ENCODE measurements at places on chromosomes 3 and 15. TPM values are rescaled to one million over a fixed set of nuclear protein-coding genes. Genes with fewer than 3 reads are reported as not detected.

DNA sequence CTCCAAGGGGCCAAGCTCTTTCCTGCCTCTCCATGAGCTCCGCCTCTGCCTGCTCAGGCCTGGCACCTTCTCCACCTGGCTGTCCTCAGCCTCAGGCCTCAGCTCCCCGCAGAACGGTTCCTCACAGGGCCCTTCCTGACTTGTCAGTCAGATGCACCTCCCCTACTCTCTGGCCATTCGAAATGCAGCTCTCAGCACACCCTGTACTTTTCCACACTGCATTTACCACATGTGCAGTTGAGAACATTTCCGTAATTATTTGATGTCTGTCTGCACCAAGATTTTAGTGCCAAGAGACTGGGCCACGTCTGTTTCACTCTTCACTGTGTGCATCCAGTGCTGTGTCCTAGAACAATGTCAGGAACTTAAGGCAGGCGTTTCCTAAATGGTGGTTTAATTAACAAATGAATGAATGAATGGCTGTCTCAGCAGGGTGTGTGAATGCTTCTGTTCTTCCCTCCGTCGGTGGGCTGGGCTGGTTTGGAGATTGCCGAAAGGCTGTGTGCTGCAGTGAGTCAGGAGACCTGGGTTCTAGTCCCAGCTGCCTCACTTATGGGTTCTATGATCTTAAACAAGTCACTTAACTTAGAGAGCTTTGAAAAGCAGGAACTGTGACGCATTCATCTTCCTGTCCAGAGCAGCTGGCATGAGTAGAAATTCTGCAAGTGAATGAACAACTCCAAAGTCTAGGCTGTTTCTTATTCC is 5.4 kb downstream of the MUC4 start:
- DNase-seq, result no peak

DNA sequence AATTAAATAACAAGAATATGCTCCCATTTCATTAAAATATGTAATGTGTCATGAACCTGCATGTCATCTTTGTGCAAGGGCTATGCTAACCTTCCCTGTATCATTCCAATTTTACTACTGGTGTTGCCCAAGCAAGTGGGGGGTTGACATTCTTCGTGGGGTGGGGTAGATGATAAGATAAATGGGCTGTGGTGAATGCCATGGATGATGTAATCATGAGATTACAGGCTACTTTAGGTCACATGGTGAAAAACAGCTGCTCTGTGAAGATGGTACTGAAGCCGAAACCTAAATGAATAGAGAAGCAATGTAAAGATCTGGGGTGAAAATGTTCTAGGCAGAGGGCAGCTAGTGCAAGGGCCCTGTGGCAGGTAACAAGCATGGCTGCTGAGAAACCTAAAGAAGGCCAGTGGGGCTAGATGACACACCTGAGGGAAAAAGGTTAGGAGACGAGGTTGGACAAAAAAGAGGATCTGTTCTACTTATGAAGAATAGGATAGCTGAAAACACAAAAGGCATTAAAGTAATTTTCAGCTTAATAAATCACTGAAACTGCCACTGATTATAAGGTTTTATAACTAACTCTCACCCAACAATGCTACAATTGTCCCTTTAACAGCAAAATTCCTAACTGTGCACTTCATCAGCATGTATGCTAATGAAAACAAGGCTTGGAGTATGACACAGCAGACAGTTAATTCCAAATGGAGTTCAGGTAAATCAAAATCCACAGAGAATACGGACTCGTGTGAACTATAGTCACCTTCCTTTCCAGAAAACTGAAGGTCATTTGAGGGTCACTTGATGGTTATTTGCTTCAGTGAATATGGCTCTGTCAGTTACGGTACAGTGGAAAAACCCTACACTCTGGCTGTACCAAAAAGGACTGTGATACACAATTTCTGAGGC is 35.0 kb downstream of the MTMR10 start:
- DNase-seq, result no peak

DNA sequence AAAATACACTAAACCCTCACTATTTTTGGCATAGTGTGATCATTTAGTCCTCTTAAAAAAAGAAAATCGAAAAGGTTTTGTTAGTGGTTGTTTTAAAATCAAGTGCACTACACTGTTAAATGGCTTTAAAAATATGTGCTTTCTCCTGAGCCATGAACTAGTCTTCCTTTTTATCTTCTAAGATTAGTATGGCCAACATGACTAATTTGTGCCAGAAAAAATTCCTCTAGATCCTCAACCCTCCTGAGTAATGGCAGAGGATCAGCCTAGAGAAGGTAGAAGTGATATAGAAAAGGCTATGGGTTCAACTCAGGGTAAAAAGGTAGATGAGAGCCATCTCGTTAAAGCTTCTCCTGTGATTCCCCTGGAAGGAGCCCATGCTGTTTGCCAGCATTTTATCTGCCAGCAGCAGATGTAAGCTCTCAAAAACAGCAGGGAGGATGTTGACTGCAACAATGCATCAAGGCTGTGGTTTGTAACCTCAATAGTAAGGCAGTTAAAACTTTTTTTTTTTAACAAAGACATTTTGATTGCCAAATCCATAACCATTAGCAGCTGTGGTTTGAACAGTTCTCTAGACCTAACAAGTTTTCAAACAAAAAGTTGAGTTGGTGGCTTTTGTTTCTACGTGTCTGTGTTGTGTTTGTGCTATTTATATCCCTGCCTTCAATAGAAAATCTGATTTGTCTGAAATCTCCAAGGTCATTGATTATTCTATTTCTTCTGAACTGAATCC is 30.2 kb upstream of the ZNF609 start:
- peak; percentile 91 for DNase-seq

DNA sequence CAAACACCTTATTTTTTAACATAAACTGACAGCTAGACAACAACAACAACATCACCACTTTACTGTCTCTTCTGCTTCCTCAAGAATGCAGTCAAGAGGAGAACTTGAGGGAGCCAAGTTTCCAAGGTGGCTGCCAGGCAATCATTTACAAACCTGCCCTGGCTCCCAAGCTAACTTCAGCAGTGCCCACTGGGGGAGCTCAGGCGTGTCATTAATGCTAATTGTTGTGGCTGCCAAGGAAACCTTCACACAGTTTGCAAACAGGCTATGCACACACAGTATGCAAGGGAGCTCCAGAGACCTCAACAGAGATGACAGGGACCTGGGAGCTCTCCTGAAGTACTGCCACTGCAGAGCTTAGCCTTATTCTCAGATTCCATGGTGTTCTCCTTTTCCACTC is 2.1 kb downstream of the DZIP1L start:
- no peak for DNase-seq

DNA sequence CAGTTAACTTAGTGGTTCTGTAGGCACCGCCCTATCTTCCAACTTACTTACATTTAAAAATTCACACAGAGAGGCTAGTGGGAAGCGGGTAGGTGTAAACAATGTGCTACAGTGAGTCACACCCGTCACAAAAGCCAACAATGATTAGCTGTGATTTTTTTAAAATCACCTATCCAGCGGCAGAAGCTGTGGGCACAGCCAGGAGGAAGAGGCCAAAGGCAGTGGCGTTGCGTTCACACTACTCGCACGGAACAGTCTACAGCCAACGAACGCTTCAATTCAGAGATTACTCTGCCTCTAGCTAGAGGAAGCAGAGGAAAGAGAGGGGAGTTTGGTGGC is 2.5 kb upstream of the NLGN1 start:
- no peak for DNase-seq

DNA sequence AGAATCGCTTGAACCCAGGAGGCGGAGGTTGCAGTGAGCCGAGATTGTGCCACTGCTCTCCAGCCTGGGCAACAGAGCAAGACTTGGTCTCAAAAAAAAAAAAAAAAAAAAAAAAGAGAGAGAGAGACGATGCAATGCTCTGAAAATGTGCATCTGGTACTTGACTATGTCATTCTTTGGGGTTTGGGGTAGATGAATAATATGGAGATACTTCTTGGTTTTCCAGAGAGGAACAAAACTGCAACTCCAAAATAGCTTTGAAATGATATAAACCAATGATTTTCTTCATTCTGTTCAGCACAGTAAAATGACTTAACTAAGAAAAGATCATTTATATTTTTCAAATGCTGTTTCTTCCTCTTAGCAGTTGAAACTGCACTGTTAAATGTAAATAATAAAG is 158.9 kb downstream of the ISL2 start:
- DNase-seq, result no peak

- DNase-seq, result no peak
Observed at GRCh38 chr15:61232266-61232665, 3.2 kb upstream of the RORA start.

The WDR49 gene
- not detected for polyA plus RNA-seq

DNA sequence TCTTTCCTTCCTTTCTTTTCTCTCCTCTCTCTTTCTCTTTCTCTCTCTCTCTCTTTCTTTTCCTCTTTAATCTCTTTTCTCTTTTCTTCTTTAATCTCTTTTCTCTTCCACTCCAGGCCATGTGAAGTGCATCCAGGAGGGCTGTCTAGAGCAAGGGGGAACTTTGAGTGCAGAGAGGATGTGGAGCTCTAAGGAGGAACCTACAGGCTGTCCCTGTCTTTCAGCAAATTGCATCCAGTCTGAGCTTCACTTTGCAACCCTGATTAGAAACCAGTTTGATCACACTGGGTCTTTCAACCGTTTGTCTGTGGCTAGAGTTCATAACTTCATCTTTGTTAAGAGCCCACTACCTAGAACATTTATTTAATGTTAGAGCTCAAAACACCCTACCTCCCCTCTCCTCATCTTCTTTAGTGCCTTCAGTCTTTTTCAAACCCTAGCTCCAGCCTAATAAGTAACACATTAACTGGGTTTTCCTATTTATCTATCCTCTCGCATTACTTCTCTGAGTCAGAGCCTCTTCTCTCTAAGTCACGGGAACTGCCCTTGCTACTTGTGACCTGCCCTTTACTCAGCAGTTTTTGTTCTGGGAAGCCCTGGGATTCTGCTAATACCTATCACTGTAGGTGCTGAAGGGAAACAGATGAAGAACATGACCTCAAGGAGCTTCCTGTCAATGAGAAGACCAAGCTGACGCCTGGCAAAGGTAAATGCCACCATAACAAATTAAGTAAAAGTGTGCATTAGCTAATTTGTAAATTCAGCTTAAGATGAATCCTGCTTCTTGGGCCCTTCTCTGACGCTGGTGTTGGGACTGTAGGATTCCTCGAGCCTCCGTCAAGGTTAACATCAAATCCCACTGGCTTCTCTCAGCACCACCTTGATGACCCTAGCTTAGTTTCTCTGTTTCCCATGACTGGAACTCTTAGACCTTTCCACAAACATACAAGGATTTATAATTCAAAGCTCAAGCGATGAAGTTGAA is at the start of gene GCNT3:
GCNT3 (plus strand) TSS at position 508 of the 985 bp plus-strand sequence. CDS start 6,456 bp downstream, outside the sequence.
- no peak for DNase-seq

The PTPRG gene
- polyA plus RNA-seq, result 26.5 TPM

GRCh38 chr15:70142072-70142321 is 44.3 kb upstream of the TLE3 start:
- no peak for DNase-seq

GRCh38 chr3:42173307-42173706 is 82.2 kb downstream of the TRAK1 start:
- DNase-seq, result no peak

The BFSP2 gene
- not detected for polyA plus RNA-seq

GRCh38 chr3:83500422-83500821 is 1458.4 kb upstream of the CADM2 start:
- DNase-seq, result no peak

The AVEN gene
- polyA plus RNA-seq, result 22.2 TPM
